Activated CD4-positive, alpha-beta T cell treated with anti-CD3 and anti-CD28 coated beads for 36 hours (primary cell): ENCODE measurements at places on chromosomes 6 and 20.

- no peaks in the 10 kb centered on the region for H3K36me3 ChIP-seq
- DNase-seq, result no peak
- H3K4me3 ChIP-seq, result no peak overlapping the region
- H3K27ac ChIP-seq, result no peak overlapping the region
- no peaks in the 10 kb centered on the region for H3K4me1 ChIP-seq
- no peaks in the 10 kb centered on the region for H3K27me3 ChIP-seq
Observed at GRCh38 chr6:48222241-48222640, 111.2 kb upstream of the PTCHD4 start.

DNA sequence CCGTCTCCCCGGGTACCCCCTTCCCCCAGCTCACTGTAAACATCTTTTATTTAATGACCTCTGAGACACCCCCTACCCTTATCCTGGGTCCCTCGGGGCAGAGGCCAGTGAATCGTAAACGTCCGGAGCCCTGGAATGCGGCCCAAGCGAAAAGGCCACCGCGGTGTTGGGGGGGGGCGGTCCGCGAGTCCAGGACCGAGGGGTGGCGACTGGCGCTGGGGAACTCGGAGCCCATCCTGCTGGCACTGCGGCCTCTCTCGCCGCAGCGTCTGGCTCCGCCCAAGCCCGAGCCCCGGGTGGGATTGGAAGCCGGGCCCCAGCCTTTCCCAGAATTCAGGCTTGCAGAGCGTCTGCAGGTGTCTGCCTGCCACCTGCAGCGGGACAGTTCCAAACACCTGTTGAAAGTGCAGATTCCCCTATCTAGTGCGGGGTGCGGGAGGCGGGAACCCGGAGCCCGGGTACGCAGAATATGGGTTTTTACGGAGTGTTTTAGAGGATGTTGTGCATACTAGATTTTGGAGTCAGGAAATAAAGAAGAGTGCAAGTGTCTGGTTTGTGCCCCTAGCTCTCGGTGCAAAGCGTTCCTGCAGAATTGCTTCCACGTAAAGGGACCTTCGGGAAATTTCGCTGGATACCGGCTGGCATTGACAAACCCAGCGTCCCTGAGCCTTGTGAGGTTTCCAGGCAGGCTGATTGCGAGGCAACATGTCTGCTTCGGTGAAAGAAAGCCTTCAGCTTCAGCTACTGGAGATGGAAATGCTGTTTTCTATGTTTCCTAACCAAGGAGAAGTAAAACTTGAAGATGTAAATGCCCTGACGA, 800 bp downstream of the RWDD2A start:
- peak; percentile 28 for DNase-seq
- H3K27ac ChIP-seq, result no peak overlapping the region
- peaks cover 19% of the 10 kb centered on the region for H3K36me3 ChIP-seq
- H3K4me3 ChIP-seq, result peak overlapping the region; percentile 95

GRCh38 chr20:57600320-57601210, 19.7 kb downstream of the ZBP1 start:
- DNase-seq, result peak; percentile 30
- H3K4me3 ChIP-seq, result no peak overlapping the region
- H3K27me3 ChIP-seq, result peaks cover 3% of the 10 kb centered on the region
- peaks cover 10% of the 10 kb centered on the region for H3K4me1 ChIP-seq
- H3K36me3 ChIP-seq, result no peaks in the 10 kb centered on the region
- no peak overlapping the region for H3K27ac ChIP-seq

DNA sequence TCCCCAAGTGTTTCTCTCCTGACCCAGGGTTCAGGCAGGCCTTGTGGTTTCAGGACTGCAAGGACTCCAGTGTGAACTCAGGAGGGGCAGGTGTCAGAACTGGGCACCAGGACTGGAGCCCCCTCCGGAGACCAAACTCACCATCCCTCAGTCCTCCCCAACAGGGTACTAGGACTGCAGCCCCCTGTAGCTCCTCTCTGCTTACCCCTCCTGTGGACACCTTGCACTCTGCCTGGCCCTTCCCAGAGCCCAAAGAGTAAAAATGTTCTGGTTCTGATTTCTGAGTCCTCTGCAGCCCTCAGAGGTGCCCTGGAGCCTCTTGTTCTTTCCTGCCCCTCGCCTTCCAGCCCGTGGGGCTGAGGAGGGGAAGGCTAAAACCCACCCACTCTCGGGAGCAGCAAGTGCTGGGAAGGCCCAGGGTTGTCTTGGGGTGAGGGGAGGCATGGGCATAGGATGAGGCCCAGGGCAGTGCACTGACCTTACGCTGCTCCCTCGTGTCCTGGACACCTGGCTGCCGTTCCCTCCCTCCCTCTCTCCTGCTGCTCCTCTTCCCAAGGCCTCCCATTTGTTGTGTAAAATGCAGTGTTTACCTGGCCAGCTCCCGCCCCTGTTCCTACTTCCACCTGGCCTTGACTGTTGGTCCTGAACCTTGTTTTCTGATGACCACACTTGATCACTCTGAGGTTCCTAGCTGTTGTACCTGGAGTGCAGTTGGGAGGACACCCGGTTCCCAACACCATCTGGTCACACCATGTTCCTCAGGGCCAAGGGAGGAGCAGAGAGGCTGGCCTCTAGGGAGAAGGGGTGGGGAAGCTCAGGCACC, 9.9 kb downstream of the CNPY3 start:
- H3K27me3 ChIP-seq, result no peaks in the 10 kb centered on the region
- peaks cover 43% of the 10 kb centered on the region for H3K36me3 ChIP-seq
- H3K4me1 ChIP-seq, result peaks cover 5% of the 10 kb centered on the region
- no peak overlapping the region for H3K27ac ChIP-seq
- H3K4me3 ChIP-seq, result no peak overlapping the region
- DNase-seq, result no peak

DNA sequence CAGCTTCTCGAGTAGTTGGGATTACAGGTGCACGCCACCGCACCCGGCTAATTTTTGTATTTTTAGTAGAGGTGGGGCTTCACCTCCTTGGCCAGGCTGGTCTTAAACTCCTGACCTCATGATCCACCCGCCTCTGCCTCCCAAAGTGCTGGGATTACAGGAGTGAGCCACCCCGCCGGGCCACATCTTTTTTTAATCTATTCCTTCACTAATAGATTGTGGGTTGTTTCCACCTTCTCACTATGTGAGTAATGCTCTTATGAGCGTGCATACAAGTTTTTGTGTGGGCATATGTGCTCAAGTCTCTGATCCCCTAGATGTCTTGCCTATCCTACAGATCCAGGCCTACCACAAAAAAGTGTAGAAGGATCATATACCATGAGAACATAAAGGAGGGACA, 30.7 kb downstream of the CARMIL1 start:
- no peak for DNase-seq
- no peaks in the 10 kb centered on the region for H3K27me3 ChIP-seq
- peaks cover 27% of the 10 kb centered on the region for H3K4me1 ChIP-seq
- H3K27ac ChIP-seq, result no peak overlapping the region
- no peak overlapping the region for H3K4me3 ChIP-seq
- H3K36me3 ChIP-seq, result no peaks in the 10 kb centered on the region

DNA sequence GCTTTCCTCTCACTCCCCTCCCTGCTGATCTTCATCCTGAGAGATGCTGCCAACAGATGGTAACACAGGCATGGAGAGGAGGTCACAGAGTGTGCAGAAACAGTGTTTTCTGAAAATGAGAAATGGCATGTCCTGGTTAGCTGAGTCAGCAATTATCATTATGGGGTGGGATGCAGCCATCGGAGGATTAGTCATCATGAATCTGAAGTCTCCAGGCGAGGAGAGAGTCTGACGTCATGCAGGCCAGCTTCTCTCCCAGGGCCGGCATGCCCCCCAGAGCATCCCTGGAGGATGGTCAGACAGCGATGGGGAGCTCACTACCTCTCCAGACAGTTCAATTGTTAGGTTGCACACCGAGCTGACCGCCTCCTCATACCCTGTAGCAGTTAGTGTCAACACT, 4.7 kb upstream of the GTSF1L start:
- H3K4me3 ChIP-seq, result no peak overlapping the region
- H3K4me1 ChIP-seq, result peaks cover 35% of the 10 kb centered on the region
- no peak for DNase-seq
- H3K27ac ChIP-seq, result no peak overlapping the region

GRCh38 chr6:31090973-31091364, 21.4 kb downstream of the C6orf15 start:
- no peaks in the 10 kb centered on the region for H3K27me3 ChIP-seq
- no peaks in the 10 kb centered on the region for H3K36me3 ChIP-seq
- no peak overlapping the region for H3K4me3 ChIP-seq
- H3K4me1 ChIP-seq, result peaks cover 33% of the 10 kb centered on the region
- DNase-seq, result no peak

DNA sequence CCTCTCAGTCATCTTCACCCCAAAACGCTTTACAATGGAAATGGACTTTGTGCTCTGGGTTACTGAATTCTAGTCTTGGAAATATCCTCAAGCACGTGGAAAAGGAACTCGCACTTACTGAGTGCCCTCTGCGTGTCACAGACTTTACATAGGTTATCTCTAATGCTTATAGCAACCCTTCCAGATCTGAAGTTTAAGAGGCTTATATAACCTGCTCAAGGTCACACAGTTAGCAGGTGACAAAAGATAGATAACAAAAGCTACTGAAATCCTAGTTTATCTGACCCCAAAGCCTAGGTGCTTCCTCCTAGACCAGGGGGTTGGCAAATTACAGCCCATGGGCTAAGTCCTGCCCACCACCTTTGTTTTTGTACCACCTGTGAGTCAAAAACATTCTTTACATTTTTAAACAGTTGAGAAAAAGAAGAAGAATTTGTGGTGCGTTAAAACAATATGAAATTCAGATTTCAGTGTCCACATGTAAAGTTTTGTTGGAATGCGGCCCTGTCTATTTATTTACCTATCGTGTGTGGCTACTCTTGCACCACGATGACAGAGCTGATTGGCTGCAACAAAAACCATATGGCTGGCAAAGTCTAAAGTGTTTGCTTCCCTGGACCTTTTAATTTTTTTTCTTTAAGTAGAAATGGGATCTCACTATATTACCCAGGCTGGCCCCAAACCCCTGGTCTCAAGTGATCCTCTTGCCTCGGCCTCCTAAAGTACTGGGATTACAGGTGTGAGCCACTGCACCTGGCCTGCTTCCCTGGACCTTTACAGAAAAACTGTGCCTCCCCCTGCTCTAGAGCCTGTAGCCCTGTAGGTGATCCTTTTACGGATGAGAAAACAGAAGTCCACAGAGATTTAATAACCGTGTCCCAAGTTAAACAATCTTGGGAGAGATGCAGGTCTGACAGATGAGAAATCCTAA, 110.2 kb upstream of the RREB1 start:
- H3K4me1 ChIP-seq, result no peaks in the 10 kb centered on the region
- DNase-seq, result no peak
- peaks cover 2% of the 10 kb centered on the region for H3K27me3 ChIP-seq
- H3K27ac ChIP-seq, result no peak overlapping the region
- H3K36me3 ChIP-seq, result no peaks in the 10 kb centered on the region
- H3K4me3 ChIP-seq, result no peak overlapping the region

DNA sequence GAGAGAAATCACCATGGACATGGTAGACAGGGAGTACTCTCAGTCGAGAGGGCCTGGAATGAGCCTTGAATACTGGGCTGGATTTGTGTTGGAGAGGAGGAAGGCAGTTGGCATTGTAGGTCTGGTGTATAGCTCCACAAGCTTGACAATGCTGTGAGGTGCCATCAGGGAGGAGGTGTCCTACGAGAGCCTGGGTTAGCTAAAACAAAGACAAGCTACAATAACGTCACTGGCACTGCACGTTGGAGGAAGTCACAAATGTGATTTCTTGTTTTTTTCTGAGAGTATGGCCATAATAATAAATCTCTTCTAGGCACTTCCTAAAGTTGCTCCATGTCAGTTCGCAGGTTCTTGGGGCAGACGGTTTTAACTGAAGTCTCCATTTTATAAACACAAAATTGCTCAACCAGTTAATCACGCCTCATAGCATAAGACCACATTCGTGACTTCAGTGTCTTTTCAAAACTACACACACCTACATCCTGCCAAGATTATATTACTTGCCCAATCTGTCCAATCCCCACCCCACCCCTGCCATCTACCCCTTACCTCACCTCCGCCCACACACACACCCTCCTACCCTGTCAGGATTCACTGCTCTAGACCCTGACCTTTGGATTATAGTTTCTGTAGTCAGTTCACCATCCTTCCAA, 4.4 kb upstream of the HLA-DMB start:
- H3K27ac ChIP-seq, result peak overlapping the region; percentile 85
- H3K4me1 ChIP-seq, result peaks cover 72% of the 10 kb centered on the region
- H3K36me3 ChIP-seq, result no peaks in the 10 kb centered on the region
- H3K27me3 ChIP-seq, result no peaks in the 10 kb centered on the region

DNA sequence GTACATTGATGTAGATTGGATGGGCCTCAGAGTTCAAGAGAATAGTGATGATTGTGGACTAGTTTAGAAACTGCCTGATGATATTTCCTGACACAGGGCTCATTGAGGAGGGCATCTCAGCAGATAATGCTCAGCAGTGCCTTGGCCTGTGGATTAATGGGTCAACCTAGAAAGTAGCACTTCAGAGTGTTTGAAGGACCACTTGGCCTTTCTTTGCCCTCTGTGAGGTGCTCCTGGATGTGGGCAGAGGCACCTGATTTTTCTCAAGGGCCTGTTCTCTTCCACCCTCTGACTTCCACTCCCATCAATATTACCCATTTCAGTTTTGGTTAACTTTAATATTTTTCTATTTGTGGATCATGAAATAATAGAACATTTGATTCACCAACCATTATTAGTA, 270.6 kb upstream of the BMP2 start:
- H3K36me3 ChIP-seq, result no peaks in the 10 kb centered on the region
- no peak overlapping the region for H3K27ac ChIP-seq
- H3K27me3 ChIP-seq, result no peaks in the 10 kb centered on the region
- DNase-seq, result no peak
- H3K4me1 ChIP-seq, result no peaks in the 10 kb centered on the region

DNA sequence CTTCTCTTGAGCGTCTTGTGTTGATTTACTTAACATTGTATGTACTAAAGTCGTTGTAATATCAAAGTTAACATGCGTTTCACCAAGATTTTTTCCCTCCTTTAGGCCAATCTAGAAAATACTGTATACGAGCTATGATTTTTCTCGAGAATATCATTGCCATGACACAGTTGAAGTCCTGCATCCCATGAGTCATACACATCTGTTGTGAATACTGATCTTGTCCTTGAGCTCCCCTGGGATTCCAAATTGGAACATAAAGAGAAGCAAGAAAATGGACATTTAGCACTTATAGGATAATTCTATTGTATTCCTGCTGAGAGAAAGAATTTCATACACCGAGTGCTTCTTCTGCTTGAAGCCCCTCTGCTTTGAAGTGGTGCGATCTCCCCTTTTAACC, 109.6 kb downstream of the SLC35B3 start:
- H3K4me3 ChIP-seq, result no peak overlapping the region
- H3K4me1 ChIP-seq, result no peaks in the 10 kb centered on the region
- no peak for DNase-seq
- peaks cover 2% of the 10 kb centered on the region for H3K27me3 ChIP-seq

- peak overlapping the region; percentile 96 for H3K4me3 ChIP-seq
- H3K27me3 ChIP-seq, result no peaks in the 10 kb centered on the region
- H3K27ac ChIP-seq, result peak overlapping the region; percentile 99
- peaks cover 11% of the 10 kb centered on the region for H3K36me3 ChIP-seq
Observed at GRCh38 chr6:26056583-26057350, 30.5 kb upstream of the HFE start.

GRCh38 chr6:41352396-41352795, 17.0 kb downstream of the NCR2 start:
- no peaks in the 10 kb centered on the region for H3K4me1 ChIP-seq
- H3K4me3 ChIP-seq, result no peak overlapping the region
- DNase-seq, result no peak
- H3K27ac ChIP-seq, result no peak overlapping the region
- peaks cover 3% of the 10 kb centered on the region for H3K36me3 ChIP-seq
